Effector CD8-positive, alpha-beta T cell (primary cell): ENCODE measurements at places on chromosomes 11 and 22.
A peak's percentile ranks its signal among the peaks of the same experiment; 100 is the strongest.

GRCh38 chr11:45517171-45517770 lies 148.2 kb downstream of the CHST1 start:
- no peak for DNase-seq

GRCh38 chr11:17526931-17527627 lies 17.1 kb downstream of the USH1C start:
- DNase-seq: no peak

DNA sequence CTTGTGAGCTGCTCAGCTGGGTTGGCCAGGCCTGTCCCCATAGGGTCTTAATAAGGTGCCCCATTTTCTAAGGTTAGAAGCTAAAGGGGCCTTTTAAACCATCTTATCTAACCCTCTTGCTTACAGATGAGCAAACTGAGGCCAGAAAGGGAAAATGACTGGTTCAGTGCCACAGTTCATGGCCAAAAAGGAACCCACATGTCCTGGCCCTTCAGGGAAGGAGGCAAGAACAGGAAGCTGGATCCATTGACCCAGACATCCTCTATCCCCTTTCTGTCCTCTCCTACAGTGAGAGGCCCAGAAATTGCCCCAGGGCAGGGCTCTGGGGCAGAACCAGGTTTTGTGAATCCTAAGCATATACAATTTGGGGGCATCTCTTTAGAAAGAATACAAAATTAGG lies 10.0 kb downstream of the PRG3 start:
- DNase-seq: no peak

GRCh38 chr11:20353829-20354434 lies 9.6 kb upstream of the HTATIP2 start:
- peak; percentile 12 for DNase-seq

- DNase-seq: no peak
These were observed 108.2 kb upstream of the ARHGAP42 start for GRCh38 chr11:100578831-100579311.

DNA sequence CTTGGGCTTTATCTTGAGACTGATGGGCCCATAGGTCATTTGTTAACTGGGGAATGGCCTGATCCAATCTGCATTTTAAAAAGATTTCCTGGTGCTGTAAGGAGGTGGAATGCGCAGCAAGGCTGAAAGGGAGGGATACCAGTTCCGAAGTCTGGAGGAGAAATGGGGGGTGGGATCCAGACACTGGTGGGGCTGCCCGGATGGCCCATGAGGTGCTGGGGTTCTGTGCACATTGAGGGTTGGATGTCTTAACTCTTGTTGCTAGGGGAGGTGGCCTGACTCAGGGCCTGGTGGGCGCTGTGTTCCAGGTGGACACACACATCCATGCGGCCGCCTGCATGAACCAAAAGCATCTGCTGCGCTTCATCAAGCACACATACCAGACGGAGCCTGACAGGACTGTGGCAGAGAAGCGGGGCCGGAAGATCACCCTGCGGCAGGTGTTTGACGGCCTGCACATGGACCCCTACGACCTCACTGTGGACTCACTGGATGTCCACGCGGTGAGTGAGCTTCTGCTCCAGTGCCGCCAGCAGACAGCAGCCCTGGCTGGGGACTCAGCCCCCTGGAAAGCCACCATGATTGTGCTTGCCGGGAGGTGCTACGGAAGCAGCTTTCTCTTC lies 38.1 kb downstream of the AMPD3 start:
- no peak for DNase-seq

GRCh38 chr11:44203270-44204043 lies 106.5 kb downstream of the ALX4 start:
- DNase-seq: no peak

GRCh38 chr11:69485337-69486041 lies 4.0 kb downstream of the LINC01488 start:
- DNase-seq: no peak

DNA sequence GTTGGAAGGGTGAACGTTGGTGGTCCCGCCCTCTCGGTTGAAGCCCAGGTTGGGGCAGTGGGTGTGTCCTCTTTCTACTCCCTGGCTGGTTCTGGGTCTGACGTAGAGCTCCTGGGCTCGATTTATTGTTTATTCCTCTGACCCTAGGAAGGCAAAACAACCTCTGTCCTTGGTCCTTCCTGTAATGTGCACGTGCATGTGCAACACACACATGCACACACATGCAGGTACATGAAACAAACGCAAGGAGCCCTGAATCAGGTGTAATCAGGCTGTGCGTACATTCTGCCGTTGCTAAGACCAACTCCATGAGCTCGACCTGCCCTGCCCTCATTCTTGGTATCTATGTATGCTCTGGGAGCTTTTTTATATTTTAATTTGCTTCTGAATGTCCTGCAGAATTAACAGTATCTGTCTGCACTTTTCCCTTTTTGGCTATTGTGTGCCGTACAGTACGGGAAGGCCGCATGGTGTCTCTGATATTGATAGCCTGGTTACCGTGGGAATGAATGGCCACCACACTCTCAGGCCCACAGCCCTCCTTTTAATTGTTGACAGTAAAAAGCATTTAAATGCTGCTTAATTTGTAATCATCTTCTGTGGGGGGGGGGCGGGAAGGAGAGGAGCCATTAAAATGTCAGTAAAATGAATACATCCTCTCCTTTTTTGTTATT lies 66.0 kb upstream of the NNMT start:
- no peak for DNase-seq

- no peak for DNase-seq
These were observed 34.5 kb downstream of the TNKS1BP1 start for GRCh38 chr11:57290288-57290687.

DNA sequence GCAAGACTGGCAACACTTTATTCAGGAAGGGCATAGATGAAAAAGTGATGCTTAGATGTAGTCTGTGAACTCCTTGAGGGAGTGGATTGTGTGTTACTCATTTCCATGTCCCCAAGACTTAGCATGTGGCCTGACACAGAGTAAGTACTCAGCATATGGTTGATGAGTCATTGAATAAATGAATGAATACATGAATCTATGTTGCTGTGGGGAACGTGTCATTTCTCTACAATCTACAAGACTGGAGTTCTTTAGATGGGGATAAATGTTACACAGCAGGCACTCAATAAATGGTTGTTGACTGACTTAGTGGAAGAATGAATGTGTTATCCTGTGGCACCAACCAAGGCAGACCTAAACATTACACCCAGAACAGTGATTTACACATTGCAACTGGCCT lies 17.9 kb downstream of the BPIFC start:
- no peak for DNase-seq
